ENCODE measurements at places on chromosomes 11 and 22.

DNA sequence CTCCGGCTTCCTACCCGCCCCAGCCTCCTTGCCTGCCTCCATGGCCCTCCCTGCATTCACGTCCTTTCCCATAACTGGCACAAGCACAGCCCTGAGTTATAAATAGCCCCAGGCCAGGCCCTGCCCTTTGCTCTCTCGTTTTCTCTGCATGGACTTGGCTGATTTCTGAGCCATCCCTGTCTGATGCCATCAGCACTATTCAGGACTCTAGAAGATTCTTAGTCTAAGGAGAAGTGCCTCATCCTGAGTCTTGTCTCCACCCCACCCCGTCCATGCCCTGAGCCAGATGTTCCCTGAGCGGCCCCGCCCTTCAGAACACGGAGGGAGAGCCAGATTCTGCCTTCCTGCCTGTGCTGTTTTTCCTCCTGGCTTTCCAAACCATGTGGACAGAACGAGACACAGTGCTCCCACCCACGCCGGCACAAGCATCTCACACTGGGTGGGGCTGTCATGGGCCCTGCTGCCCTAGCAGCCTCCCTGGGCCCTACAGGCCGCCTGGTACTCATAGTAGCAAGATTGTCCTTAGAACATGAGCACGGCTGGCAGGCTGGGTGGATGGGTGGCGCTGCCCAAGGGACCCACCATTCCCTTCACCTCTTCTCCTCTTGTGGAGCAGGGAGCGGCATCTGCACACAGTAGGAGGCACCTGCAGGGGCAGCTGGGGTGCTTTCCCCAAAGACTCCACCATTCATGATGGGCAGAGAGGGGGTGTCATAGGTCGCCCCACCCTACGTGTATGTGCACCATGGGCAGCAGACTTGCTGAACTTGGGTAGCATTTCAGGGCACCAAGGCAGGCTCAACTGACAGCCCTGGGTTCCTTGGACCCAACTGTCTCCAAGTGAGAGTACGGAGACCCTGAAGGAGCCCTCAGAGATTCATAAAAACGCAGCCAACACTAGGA is 76.9 kb downstream of the BCR start:
- DNase-seq = no peak

- no peak for DNase-seq
Measured at GRCh38 chr22:49550141-49550430, 277.6 kb downstream of the BRD1 start.

GRCh38 chr11:94806419-94806818 is 38.3 kb downstream of the AMOTL1 start:
- no peak for DNase-seq

GRCh38 chr11:1202154-1202775 is 20.6 kb upstream of the MUC5B start:
- no peak for DNase-seq

GRCh38 chr22:17113600-17113999 is 7.6 kb downstream of the TMEM121B start:
- DNase-seq = no peak

DNA sequence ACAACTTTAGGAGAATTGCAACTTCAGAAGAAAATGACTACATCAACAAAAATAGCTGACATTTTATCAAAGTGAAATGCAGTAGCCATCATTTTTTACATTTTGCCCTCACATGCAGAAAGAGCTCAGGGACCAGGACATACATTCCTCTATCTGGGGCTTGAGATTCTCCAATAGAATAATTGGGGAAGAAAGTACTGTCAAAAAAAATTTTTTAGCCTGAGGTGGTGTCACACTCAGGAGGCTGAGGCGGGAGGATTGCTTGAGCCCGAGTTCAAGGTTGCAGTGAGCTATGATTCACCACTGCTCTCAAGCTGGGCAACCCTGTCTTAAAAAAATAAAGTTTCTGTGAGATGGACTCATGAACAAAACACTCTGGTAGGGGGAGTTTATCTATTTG is 32.2 kb upstream of the DEPDC7 start:
- no peak for DNase-seq

- no peak for DNase-seq
Measured at GRCh38 chr11:6608011-6608410, 4.0 kb downstream of the TAF10 start.

DNA sequence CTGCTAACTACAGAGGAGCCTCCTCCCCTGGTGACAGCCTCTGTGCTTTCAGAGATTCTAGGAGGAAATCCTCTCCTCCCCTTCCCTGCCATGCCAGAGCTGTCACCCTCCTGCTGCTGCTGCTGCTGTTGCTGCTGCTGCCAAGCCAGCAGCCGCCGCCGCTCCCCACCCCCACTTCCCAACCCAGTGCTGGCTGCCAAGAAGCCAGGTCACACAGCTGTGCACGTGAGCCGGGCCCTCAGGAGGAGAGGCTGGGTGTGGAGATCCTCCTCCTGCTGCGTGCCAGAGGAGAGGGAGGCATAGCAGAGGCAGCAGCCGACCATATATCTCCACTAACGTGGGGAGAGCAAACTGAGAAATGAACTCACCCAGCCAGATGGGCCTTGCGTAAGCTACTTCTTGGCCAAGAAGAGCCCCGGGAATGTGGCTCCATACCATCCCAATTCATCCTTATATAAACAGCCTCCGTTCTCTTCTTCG is 12.4 kb downstream of the CRY2 start:
- peak; percentile 56 for DNase-seq

DNA sequence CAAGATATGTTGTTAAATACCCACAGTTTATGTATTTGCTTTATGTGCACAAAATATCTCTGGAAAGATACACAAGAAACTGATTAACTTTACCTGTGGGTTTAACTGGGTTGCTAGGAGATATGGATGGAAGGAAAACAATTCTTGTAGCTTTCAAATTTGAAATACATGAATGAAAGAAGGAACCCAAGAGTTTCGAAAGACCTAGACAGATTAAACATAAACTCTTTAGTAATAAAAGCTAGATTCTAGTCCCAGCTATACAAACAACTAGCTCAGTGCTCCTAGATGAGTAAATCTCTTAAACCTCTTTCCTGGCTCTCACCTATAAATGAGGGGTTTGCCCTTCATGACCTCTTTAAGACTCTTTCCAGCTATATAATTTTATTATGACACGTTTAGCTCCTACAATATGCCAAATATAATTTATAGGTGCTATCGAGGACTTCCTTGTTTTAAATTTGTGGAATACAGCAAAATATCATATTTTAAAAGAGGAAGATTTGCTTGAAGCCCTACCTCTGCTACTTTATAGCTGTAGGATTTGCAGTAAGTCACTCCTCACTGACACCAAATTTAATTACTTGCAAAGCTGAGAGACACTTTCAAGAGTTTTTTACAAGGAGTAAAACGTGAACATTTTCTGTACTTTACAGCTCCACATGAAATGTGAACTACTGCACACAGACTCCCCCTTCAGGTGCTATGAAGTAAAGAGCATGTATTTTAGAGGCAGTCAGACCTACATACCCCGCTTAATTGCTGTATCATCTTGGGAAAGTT is 50.7 kb downstream of the RRAS2 start:
- DNase-seq = peak; percentile 17

GRCh38 chr22:17999851-18000250 is 24.5 kb downstream of the MICAL3 start:
- DNase-seq = peak; percentile 34

- DNase-seq = peak; percentile 38
Measured at GRCh38 chr11:14907411-14908213, 15.6 kb upstream of the CYP2R1 start.

Measured in cerebellum (tissue), 4 donors.